H9 (cell line): ENCODE measurements at places on chromosomes 6 and 20.
A peak's percentile ranks its signal among the peaks of the same experiment; 100 is the strongest.

- no peak for DNase-seq
These were observed 159.5 kb downstream of the MRPL14 start for GRCh38 chr6:43967719-43968091.

DNA sequence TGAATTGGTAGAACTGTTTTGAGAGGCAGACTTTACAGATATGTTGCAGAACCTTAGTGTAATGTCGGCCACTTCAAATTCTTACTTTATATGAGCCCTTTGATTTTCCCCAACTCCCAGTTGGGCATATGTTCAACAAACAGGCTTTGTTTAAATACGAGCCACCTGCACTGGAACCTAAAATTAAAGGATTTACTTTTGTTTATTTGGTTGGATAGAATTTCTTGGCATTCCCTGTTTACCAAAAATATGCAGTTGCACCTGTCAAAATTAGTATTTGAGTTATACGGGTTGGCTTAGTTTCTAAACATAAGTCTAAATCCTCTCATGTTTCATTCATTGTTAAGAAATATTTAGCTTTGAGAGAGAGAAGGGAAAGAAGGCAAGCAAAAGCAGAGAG lies 2.4 kb upstream of the GLYATL3 start:
- DNase-seq = no peak

DNA sequence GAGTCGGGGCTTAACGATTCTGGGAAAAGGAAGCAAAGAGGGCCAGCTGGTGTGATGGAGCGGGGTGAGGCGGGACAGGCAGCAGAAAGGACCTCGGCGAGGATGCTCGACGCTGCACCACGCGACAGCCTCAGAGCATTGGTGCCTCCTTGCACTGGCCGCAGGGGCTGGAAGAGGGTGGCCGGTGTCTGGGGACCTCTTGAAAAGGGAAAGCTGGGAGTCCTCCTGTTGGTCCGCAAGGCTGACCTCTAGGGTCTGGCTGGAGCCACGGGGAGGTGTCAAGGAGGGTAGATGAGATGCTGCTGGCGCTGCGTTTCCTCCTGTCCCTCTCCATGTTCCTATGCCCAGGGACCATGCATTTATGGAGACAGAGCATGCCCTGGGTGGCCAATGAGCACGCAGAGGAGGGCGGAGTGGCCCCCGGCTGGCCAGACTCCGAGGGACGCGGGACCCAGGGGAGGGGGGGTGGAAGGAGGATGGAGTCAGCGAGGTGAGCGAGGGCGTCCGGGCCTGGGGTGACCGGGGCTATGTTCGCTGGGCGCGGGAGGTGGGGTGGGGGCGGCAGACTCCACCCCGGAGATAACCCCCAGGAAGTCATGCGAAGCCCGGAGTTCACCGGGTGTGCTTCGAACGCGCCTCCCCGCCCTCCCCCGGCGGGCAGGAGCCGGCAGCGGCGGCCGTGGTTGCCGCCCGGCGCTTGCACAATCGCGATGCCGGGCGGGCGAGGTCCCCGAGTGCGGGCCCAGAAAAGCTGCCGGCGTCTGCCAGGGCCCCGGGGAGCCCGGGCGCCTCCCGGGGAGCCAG lies at the start of gene CYP24A1:
Gene CYP24A1 (minus strand): TSS at position 334 of the 804 bp plus-strand sequence. CDS start 407 bp downstream, outside the sequence.
- peak; percentile 69 for DNase-seq

DNA sequence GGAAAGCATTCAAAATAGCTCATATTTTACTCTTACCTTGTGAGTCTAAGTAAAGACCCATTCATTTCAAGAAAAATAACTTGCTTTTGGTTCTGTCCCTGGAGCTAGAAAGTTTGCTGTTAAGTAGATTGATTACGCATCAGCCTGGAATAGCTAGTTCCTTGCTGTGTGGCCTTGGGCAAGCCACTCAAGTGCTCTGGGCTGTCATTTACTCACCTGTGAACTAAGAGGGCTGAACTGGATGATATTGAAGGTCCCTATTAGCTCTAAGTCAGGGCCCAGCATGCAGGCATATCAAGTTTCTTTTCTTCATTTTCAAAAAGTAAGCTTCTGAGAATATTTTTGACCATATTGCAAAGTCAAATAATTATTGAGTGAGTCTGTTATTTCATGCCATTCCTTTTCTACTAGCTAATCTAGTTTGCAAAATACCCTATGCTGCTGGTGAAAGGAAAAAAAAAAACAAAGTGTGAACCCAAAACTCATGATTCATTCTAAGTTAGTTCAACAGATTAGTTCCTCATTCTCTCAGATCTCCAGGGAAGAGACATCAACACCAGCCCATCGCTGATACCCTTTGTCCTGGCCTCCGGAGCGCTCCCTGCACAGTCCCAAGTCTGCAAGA lies 106.5 kb upstream of the GMDS start:
- no peak for DNase-seq

DNA sequence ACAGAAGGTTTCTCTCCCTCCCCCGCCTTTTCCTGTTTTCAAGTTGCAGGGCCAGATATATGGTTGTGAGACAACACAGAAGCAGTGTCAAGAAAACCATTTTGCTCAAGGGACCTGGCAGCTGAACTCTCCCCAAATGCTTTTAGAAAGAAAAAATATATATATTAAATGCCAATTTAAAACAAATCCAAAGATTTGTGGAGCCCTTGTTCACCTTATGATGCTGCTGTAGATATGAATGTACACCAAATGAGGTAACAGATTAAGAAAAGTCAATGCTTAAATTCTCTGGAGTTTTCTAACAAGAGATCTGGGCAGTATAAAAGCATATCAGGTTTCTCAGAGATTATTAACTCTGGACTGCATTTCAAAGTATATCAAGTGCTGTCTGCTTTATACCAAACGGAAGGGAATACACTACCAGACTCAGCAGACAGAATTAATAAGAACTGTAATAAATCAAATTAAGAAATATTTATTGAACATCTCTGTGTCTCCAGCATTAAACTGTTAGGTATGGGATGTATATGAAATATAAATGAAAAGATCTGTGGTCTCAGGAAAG lies 357.5 kb downstream of the HDGFL1 start:
- no peak for DNase-seq

DNA sequence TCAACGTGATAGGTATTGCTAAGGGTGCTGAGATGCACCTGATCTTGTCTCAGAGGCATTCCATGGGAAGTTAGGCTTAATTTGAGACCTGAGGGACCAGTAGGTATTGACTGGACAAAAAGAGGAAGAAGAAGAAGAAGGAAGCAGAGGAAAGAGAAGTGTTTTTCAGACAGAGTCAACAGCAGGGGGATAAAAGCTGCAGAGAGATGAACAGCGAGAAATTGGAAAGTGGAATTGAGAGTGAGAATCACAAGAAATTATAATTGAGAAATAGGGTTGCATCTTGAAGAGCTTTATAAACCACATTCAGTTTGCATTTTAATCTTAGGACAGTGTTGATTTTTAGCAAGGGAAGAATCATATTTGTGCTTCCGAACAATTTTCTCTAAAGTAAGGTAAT lies 254.0 kb downstream of the CD83 start:
- no peak for DNase-seq

- DNase-seq = no peak
These were observed 17.5 kb downstream of the KIF25 start for GRCh38 chr6:168015009-168015408.

DNA sequence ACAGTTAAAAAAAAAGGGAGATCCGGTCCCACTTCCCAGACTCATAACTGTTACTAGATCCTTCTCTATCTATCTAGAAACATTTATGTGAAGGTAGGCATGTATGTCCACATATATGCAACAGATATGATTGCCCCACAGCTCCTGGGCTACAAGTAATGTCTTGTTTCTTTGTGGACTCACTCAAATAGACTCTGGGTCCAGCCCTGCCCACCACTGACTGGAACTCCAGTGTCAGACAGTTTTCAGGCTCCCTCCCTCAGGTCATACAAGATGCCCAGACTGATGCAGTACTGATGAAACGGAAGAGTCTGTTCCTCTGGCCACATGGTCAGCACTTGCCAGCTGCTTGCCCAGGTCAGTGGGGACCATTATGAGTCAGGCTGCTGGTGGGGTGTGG lies 30.8 kb upstream of the IER3 start:
- DNase-seq = no peak

GRCh38 chr6:155485756-155486155 lies 30.1 kb upstream of the NOX3 start:
- no peak for DNase-seq

DNA sequence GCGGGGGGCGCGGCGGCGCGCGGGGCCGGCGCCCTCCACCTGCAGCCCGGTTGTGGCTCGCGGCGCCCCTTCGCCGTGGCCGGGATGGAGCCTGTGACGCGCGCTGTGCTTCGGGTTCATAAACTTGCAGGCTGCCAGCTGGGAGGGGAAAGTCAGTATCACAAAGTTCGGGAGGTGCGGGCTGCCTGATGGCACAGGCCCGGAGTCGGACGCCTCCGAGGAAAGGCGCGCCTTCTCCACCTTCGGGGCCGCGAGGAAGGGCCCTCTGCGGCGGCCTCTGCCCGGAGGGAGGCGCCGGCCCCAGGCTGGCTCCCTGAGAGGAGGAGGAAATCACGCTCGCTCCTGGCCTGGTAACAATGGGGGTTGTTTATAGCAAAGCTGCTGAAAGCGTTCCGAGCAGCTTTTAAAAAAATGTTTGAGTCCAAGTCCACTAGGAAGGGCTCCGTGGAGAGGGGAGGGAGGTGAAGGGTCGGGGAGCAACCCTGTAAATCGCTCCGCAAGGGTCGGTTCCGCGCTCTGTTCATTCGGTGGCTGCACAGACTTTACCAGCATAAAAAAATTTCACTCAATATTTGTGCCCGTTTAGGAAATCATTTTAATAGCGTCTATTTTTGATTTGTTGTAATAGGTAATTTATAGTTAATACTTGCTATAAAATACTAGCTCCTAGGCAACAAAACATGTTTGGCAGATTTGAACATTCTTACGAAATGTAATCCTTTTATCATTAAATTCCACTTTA lies 1.0 kb downstream of the AFDN start:
- peak; percentile 55 for DNase-seq

GRCh38 chr20:721876-722275 lies 46.3 kb upstream of the SCRT2 start:
- DNase-seq = no peak

DNA sequence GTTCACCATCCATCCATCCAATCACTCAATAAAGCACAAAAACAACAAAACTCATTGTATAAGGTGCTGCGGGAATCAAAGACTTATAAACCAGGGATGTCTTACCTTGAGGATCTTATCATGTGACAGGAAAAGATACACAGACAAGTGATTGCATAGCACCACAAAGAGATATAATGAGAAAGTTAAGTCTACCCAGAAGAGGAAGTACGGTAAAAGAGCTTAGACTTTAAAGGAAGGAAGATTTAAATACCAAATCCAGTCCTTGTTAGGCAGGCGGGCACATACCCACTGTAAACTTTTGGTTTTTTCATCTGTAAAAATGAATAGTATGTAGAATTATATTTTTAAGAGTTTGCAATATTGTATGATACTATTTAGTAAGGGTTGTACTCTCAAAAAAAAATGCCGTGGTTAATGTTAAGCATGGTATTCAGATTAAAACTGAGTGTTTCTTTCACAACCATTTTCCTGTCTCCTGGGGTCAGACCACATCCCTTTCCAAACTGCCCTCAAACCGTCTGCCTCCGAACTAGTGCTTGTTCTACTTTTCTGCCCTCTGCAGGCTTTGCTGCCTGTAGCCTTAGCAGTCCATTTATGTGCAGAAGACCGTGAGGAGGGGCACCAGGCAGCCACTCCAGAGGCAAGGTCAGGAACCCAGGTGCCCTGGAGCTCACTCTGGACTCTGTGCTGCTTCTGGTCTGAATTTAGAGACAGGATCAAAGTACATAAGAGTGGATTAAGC lies 179.5 kb upstream of the SYNDIG1 start:
- peak; percentile 38 for DNase-seq

DNA sequence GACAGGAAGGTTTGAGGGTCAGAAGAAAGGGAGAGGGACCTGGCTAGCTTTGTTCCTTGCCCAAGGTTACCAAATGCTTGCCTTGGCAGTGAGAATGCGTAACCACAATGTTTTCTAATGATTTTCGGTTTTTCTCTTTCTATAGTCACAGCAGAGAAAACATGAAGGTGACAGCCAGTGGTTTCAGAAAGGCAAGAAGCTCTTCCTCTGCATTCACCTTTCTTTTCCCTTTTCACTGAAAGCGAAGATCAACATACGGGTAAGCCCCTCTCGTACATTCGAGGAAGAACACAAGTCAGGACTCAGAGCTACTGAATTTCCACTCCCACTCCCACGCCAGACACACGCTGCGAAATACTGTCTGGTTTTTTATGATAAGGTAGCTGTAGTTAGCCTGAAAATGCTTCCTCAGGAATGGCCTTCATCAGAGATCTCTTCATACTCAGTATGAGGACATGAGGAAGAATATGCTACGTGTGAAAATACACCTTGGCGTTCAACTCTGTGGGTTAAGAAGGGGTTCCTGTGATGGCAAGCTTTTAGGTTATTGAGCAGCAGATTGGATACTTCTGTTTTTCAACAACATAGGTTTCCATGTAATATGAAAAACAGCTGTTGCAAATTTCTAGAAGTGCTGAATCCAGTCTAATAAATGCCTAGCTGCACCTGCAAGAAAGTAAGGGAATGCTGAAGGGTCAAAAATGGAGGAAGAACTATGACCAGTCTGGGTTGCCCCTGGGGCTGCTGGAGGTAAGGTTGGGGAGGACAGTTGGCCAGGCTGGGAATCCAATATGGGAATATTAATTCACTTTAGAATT lies 7.4 kb upstream of the CD83 start:
- DNase-seq = no peak
